ENCODE measurements at places on chromosomes 4 and X. TPM values are rescaled to one million over a fixed set of nuclear protein-coding genes. Genes with fewer than 3 reads are reported as not detected.

Gene SPIN2A
- 3.7 TPM for total RNA-seq

Gene CETN2
- total RNA-seq = 22.4 TPM

Gene STIM2
- 16.2 TPM for total RNA-seq

Gene PFKFB1
- total RNA-seq = not detected

Gene GASK1B
- 24.5 TPM for total RNA-seq

Gene GLRA3
- total RNA-seq = not detected

Gene ZNF674
- total RNA-seq = 4.2 TPM

Gene HEPH
- 8.4 TPM for total RNA-seq

Gene GATA1
- total RNA-seq = 1.6 TPM

Gene POF1B
- under 0.01 TPM for total RNA-seq

Gene UBQLN2
- 8.4 TPM for total RNA-seq

Gene GSX2
- not detected for total RNA-seq

Gene VCX
- total RNA-seq = not detected

Gene FGFBP2
- not detected for total RNA-seq

Gene TXK
- total RNA-seq = 0.52 TPM

Gene FOXR2
- not detected for total RNA-seq

Gene CCNB3
- under 0.01 TPM for total RNA-seq

Gene ANKRD17
- 46.4 TPM for total RNA-seq

Gene PRR32
- total RNA-seq = 53.2 TPM

Gene MAGEC3
- total RNA-seq = not detected

Gene DRP2
- 1.0 TPM for total RNA-seq

Gene NEUROG2
- not detected for total RNA-seq

Gene FAM13A
- total RNA-seq = 41.8 TPM

Gene CYLC1
- total RNA-seq = not detected

Gene PCDH18
- 57.4 TPM for total RNA-seq

Gene MAGEB10
- not detected for total RNA-seq

Gene TRAM1L1
- 5.7 TPM for total RNA-seq

Gene GAGE12G
- total RNA-seq = not detected

Gene PDE5A
- 27.7 TPM for total RNA-seq

Gene DBET
- total RNA-seq = not detected

Gene ARHGAP6
- 8.4 TPM for total RNA-seq

Gene ASB9
- total RNA-seq = 3.7 TPM

Gene GPR82
- total RNA-seq = not detected

Measured in skeletal muscle tissue (tissue), 5 donors.